Foreskin keratinocyte (primary cell): ENCODE measurements at places on chromosomes 4 and X. TPM values are rescaled to one million over a fixed set of nuclear protein-coding genes. Genes with fewer than 3 reads are reported as not detected.

The MRFAP1 gene
- total RNA-seq = 185 and 228 TPM in 2 replicates

The CLDN34 gene
- total RNA-seq = not detected in 2 replicates

The GPAT3 gene
- total RNA-seq = 0.85 and 1.3 TPM in 2 replicates

The CLTRN gene
- 0.32 and 0.37 TPM in 2 replicates for total RNA-seq

The RP2 gene
- 13.2 and 14.1 TPM in 2 replicates for total RNA-seq

The BEX2 gene
- 7.8 and 9.1 TPM in 2 replicates for total RNA-seq

The FREM3 gene
- not detected in 2 replicates for total RNA-seq
